ENCODE measurements at places on chromosomes 11 and 22.

DNA sequence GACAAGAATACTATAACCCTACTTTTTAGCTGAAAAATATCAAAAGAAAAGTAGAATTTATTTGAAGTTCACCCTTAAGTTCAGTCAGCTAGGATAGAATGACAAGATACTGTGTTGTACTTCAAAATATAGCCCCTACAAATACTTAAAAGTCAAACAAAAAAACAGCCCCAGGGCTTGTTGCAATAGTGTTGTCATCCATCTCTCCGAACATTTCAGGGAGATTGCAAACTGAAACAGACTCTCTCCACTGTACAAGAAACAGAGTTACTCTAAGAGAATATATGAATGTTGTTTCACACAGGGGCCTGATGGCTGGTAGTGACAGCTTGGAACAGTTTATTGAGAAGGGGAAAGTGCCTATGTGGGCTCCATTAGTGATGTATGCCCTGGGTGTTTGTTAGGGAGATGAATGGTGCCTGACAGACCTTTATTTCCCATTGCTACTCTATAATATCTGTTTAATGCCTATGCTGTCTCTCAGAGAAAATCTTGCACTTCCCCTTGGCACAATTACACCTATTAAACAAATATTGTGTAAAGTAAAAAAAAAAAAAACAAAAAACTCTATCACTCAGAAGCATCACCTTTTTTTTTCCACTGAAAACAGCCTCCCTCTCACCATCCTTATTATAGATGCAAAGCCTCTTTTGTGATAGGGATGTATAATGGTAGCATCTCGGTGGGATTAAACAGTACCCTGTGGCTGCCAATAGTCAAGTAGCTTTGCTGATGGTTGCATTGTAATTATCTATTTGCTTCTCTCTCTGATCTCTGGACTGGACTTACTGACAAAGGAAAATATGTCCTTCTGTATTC is 506.3 kb upstream of the LUZP2 start:
- DNase-seq: no peak

DNA sequence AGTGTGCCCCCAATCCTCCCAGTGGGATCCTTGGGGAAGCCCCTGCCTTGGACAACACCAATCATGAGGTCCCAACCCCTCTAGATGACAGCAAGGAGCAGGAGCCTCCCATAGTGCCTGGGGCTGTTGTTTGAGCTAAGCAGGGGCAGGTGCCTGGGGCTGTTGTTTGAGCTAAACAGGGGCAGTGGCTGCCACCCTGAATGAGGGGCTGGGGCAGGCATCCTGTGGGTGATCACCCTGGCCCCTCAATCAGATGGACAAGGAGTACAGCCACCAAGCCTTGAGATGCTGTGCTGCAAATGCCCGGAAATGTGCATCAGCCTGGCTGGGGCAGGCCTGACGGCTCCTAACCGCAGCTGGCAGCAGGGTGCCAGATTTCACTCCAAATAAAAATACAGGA is 66.7 kb downstream of the MYEOV start:
- DNase-seq: no peak

DNA sequence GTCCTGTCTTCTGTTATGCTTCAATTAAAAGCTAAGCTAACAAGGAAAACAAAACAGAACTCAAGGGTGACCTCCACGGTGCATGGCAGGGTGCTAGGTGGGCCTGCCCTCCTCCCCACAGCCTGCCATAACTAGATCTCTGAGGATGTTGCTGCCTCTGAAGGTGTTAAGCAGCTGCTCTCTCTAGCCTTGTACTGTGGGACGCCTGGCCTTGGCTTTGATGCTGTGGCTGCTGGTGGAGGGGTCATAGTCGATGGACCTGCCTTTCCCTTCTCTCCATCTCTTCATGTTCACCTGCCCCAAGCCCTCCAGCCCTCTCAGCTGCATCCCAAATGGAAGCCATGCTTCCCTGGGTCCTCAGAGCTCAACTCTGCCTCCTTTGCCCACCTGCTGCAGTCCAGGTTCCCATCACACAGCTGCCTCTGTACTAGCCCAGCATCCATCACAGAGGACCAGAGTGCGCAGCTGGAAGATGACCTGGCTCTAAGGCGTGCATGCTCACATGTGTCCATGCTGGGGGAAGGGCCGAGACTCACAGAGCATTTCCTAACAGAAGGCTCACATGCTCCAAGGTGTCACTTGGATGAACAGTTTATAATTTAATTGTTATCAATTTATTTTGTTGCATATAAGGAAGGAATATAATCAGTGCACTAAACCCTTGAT is 180.3 kb upstream of the E2F8 start:
- DNase-seq: no peak

DNA sequence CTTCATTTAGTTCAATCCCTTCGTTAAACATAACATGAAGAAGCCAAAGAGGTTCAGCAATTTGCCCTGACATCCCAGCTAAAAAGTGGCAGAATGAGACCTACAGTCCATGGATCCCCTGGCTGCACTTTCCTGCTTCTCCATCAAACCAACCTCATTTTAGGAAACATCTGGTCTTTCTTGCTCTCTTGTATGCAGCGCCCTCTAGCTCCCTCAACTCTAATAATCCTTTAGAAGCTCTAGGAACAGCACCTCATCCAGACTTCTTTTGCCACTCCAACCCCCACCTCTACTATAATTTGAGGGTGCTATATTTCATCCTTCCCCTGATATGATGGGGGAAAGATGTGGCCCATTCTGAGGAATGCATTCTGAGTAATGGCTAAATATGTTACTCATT is 7.4 kb downstream of the CNTF start:
- no peak for DNase-seq

DNA sequence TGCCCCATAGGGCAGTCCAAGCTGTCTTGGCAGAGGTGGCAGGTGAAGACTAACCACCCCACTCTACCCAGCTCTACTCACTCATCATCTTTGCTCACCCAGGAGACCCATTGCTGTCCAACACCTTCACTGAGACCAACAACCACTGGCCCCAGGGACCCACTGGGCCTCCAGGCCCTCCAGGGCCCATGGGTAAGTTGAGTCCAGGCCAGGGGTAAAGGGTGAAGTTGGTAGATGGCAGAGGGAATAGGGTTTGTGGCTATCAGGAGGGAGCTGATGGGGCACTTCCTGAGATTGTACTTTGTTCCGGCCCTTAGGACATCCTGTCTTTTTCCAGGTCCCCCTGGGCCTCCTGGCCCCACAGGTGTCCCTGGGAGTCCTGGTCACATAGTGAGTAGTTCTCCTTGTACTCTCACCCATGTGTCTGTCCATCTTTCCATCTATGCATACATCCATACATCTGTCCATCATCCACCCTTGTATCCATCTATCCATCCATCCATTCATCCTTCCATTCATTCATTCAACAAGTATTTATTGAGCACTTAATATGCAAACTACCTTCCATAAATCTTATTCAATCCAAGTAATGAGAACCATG is 27.7 kb downstream of the EMID1 start:
- no peak for DNase-seq

DNA sequence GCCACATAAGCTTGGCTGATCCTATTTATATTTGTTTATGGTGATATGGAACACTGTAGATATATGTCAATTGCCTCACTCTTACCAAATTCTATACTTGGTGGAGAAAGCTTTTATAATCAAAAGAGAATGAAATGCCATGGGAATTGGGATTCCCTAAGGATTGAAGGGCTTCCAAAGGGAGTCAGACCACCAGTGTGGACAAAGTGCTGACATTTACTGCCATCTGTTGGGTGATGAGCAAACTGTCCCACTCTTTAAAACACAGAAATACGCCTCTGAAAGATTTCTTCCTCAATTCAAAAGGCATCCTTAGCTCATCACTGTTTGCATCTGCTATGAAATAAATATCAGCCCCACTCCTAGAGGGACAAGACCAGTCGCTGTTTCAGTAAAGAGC is 7.1 kb downstream of the SLC1A2 start:
- DNase-seq: no peak

DNA sequence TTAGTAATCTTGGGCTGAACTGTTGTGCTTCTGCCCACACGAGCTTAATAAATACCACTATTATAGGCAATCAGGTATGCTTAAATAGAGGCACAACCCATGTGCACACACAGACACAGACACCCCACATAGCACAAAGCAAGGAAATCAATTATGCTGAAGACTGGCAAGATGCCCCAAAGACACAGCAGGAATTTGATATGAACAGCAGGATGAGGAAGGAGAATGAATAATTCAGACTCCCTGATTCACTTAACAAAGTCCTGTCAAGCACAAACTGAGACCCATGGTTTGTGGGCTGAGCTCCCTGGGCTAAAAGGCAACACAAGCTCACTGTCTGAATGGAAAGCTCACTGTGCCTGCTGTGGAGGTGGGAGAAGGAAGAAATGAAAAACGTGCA is 42.5 kb downstream of the RBFOX2 start:
- DNase-seq: no peak
